ENCODE measurements at places on chromosomes 6 and 20. TPM values are rescaled to one million over a fixed set of nuclear protein-coding genes. Genes with fewer than 3 reads are reported as not detected.

The CDH26 gene
- total RNA-seq: 0.32 TPM

The SSTR4 gene
- total RNA-seq: not detected

The R3HDML gene
- total RNA-seq: not detected

The NHLRC1 gene
- 1.9 TPM for total RNA-seq

The SNAP91 gene
- total RNA-seq: 0.36 TPM

The MCHR2 gene
- not detected for total RNA-seq

The OR2H2 gene
- total RNA-seq: not detected

All from cardiac atrium fibroblast (primary cell).